T-cell (primary cell): ENCODE measurements at places on chromosomes 12 and 14.

DNA sequence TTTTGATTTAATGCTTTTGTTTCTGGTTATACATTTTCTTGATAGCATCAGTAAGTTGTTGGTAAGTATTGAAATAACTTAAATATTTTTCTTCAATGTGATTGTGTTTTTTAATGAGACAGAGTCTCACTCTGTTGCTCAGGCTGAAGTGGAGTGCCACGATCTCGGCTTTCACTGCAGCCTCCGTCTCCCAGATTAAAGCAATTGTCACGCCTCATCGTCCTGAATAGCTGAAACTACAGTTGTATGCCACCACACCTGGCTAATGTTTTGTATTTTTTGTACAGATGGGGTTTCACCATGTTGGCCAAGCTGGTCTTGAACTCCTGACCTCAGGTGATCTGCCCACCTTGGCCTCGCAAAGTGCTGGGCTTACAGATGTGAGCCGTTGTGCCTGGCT lies 78.8 kb downstream of the FGD4 start:
- no peak for DNase-seq

DNA sequence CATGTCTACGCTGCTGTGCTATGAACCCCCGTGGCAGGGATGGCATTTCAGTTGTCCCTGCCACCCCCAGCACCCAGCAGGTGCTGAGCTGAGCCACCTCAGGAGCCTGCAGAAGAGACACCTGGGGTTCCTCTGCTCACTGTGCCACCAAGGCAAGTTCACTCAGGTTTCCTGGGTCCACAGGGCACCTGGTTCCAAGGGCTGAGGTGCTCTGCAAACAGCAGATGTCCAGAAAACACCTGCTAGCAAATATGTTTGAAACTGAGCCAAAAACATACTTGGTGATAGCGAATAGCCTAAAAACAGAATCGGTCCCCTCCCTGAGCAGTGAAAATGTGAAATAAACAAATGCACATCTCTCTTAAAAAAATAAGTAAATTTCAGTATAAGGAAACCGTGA lies 35.6 kb upstream of the GPR68 start:
- DNase-seq = no peak

- no peak for DNase-seq
These were observed 10.2 kb downstream of the TRPV4 start for GRCh38 chr12:109822951-109823411.

DNA sequence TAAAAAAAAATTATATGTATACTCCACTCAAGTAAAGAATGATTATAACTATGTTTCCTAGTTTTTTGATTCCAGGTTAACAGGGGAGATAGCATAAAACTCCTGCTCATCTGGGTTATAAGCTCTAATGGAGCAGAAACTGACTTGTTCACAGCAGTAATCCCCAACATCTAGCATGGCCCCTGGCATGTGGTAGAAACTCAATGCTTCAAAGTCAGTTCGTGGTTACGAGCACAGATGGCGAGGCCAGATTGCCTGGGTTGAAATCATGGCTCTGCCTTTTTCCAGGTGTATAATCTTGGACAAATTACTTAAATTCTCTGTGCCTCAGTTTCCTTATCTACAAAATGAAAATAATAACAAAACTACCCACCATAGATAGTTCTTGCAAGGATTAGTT lies 183.8 kb downstream of the TTC7B start:
- no peak for DNase-seq

GRCh38 chr12:109475121-109475520 lies 2.0 kb downstream of the KCTD10 start:
- no peak for DNase-seq

- DNase-seq = no peak
These were observed 39.8 kb downstream of the ELK3 start for GRCh38 chr12:96233939-96234461.

- DNase-seq = no peak
These were observed 53.0 kb downstream of the WSCD2 start for GRCh38 chr12:108182096-108182495.

GRCh38 chr12:4771172-4771959 lies 51.2 kb downstream of the GALNT8 start:
- no peak for DNase-seq

- DNase-seq = no peak
These were observed 44.0 kb upstream of the REP15 start for GRCh38 chr12:27652174-27652763.

DNA sequence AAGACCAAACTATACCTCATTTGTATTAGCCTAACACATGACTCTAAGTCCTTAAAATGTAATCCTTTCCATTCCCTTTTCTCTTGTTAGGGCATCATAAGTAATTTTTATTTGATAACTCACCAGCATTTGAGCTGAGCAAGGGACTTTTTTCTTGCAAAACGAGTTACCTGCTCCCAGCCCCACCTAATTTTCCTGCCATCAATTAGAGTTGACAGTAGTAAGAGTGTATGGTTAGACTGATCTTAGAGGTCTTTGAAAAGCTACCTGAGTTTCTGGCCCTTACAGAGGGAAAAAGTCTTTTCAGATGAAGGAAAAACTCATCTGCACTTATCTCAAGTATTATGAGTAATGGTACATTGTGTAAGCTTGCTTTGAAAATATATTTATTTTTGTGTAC lies 33.7 kb upstream of the AMN start:
- DNase-seq = no peak

GRCh38 chr12:34264110-34264509 lies 241.8 kb downstream of the ALG10 start:
- DNase-seq = no peak

DNA sequence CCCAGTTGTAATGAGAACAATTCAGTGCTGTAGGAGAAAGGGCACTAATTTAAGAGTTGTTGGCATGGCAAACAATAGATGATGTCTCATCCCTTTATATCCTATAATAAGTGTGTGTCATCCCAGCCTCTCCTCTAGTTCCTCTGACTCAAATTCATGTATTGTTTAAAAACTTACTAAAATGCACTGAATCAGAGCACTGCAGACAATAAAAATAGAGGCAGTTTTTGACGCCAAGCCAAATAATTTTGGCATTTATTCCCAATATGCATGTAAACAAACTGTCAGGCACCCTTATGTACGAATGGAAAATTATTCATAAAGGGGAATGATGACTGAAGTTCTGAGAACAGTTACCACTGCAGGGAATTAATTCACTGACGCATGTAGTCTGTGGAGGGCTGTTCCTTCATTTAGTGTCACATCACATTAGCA lies 57.9 kb upstream of the TMX1 start:
- no peak for DNase-seq

GRCh38 chr12:110367181-110367864 lies 36.2 kb downstream of the ANAPC7 start:
- no peak for DNase-seq

- no peak for DNase-seq
These were observed 7.6 kb downstream of the SLC38A2 start for GRCh38 chr12:46364777-46365580.

DNA sequence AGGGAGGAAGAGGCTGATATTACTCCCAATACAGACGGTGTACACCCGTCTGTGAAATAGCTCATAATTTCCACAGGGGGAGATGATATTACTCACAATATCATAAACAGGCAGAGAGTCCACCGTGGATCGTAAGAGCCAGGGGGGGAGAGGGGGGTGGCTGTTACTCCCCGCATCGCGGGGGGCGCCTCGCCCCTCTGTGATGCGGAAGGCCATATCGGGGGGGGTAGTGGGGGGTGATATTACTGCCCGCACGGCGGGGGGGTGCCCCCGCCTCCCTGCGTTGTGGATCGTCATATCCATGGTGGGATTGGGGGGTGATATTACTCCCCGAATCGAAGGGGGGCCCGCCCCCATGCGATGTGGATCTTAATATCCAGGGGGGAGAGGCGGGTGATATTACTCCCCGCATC lies 91.9 kb downstream of the FRMD6 start:
- no peak for DNase-seq

DNA sequence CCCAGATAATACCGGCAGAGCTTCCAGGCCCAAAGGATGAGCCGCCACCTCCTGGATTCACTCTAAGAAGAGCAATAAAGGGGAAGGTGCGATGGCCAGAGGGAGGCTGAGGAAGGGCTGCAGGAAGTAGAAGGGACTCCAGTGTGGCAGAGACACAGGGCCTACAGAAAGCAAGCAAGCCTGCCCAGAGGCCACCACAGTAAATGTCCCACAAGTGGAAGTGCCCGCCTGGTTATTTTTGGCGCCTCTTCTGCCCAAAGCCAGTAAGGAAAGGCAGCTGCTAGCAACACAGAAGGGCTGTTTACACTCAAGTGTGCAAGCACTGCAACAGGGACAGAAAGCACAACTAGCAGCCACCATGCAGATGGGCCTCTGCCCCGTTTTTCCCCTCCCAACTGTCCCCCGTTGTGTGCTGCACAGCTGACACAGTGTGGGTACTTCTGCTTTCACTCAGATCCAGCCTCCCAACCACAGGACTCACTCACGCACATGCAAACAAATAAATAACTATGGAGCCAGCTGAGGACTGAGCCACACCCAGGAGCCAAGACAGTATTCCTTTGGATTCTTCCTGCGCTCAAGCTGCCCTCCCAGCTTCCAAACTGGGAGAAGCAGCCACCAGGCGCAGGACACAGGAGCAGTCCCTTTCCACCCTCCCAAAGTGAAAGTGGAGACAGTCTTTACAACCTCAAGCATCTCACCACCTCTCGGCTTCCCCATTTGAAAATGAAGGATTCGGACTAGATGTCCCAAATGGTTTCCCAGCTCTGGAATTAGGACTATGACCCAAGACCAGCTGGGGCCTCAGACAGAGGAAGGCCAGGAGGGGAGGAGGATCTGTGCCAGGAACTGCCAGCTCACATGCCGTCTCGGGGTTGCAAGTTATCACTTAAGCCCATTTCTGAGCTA lies 40.0 kb upstream of the PNMA1 start:
- DNase-seq = no peak

GRCh38 chr12:81626406-81626805 lies 132.7 kb downstream of the PPFIA2 start:
- no peak for DNase-seq

DNA sequence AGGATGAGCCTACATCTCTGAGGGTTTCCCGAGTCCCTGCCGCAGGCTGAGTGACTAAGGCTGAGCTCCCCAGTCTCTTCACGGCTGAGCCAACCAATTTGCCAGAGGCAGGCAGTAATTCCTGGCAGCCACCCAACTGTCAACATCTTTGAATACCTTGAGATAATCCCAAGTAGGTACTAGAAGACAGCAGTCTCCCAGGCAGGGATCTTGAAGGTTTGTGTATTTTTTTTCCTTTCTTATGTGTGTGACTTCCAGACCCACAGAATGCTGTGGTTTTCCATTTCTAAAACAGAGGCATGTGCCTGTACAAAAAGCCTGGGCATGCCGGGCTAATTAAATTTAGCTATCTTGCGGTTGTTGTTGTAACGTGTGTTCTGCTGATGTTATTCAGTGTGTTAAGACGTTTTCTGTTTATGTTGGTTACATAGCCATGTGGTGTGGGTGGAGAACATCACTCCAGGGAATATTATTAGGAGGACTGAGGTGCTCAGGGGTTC lies 155.5 kb downstream of the ANO2 start:
- DNase-seq = no peak

- DNase-seq = no peak
These were observed 92.3 kb downstream of the DERA start for GRCh38 chr12:16003460-16003859.

- no peak for DNase-seq
These were observed 18.5 kb downstream of the PPP2R5E start for GRCh38 chr14:63524537-63525155.

GRCh38 chr14:33972583-33973081 lies 21.8 kb upstream of the EGLN3 start:
- no peak for DNase-seq

GRCh38 chr12:88182416-88182815 lies 40.3 kb downstream of the TMTC3 start:
- no peak for DNase-seq

- no peak for DNase-seq
These were observed 519.8 kb upstream of the FLRT2 start for GRCh38 chr14:85010186-85010585.

DNA sequence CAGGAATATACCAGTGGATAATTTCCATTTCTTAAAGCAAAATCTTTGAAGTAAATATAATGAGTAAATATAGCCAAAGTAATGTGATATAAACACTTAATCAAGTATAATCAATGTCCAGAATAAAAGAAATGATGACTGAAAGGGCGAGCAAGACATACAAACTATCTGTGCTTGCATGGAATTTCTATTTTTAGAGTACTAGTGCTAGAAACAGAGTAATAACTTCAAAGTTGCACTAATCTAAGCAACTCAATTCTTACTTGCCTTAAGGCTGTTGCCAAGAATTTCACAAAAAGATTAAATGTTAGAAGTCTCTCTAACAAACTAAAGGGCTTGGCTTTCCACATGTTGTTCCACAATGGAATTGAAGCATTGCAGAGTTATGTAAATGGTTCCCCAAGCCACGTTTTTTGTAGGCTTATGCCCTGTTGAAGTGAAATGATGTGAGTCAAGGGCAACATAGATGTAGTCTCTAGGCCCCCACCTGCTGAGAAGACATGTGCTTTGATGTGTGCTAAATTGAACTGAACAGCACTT lies 175.0 kb upstream of the LMNTD1 start:
- no peak for DNase-seq

DNA sequence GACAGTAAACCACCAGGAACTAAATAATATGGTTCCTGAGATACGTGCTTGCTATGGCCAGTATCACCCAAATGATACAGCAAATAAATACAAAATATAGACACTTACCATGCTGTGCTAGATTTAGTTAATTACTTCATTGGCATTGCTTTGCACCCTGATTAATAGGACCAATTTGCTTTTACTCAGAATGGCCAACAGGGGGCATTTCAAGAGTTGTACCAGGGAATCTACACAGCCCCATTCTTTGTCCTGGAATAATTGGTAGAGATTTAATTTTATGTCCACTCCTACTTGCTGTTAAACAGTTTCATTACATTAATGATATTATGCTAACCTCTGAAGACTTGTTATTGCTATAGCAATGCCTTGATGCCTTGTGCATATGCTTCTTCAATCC lies 280.8 kb downstream of the RERGL start:
- DNase-seq = no peak

DNA sequence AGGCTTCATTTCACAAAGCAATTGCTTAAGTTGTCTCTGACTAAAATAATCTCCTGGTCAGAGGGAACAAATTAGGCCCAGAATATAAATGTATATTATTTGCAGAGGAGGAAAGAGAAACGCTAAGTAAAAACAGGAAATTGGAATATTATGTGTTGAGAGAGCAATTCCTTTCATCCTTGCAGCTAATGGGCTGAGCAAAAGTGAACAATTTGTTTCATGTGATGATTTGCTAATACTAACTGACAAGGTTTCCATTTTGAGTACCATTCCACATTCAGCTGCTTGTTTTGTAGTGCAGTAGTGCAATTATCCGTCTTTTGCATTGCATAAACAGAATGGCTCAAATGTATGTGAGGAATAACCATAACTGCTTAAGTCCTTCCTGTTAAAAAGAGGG lies 103.2 kb downstream of the TPH2 start:
- DNase-seq = no peak
